NCI-H526 treated with DMSO at 0.1 percent for 48 hours (cell line): ENCODE measurements at places on chromosomes 3 and 15.

DNA sequence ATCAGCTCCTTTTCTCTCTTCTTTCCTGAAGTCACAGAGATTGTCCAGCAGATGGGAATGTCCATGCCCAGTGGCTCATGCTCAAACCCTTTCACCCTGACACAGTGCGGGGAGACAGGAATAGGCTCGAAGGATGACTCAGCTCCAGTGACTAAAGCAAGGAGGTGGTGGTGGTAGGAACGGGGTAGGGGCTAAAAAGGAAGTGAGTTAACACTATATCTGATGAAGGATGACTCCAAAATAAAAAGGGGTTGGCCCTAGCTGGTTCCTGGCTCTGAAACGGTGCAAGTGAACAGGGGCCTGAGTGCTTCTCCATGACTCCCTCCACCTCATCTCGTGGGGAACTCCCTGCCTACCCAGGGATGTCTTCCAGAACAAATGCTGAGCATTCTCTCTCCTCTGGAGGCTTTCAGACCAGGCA, 167.4 kb upstream of the LPP start:
- DNase-seq: no peak

- DNase-seq: no peak
Measured at GRCh38 chr3:129483870-129484269, 43.8 kb downstream of the IFT122 start.

- DNase-seq: no peak
Measured at GRCh38 chr3:100695696-100696095, 13.6 kb upstream of the TFG start.

DNA sequence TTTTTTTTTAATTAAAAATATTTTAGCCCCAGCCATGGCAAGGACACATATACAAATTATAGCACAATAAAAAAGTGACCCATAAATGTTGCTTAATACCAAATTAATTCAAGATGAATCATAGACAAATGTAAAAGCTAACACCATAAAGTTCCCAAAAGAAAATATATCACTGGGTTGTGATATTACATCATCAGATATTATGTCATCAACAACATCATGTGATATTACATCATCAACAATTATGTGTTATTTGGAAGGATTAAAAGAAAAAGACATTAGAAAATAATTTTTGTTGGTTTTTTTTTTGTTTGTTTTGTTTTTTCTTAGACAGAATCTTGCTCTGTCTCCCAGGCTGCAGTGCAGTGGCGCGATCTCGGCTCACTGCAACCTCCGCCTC, 34.5 kb upstream of the ABHD10 start:
- no peak for DNase-seq

DNA sequence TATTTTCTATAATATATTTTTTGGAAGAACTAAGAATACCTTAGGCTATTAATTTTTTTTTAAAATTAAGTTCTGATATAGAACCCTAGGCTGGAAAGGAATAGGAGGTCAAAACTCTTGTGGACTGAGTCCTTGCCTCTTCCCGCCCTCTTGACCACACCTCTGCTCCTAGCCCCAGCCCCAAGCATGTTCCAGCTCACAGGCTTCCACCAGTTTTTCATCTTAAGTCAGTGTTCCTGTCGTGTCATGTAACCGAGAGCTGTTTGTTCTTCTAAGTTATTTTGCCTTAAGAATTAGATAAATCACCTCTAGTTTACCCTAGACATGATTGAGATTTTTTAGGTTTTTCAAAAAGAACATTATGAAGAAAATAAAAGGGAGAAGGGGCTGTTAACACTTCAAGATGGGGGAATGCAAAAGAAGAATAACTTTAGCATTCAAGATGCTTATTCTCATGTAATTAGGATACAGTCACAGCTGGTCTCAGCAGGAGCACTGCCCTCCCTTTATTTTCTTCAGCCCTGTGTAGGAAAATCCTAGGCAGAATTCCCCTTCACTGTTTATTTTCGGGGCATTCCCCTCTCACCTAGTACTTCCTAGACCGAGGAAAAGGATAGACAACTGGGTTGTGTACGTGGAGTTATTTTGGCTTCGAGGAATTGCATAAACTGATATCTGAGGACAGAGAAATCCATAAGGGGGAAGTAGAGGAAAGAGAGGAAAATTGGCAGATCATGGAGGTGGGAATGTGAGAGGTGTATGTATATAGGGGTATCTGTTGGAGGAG, 110.2 kb downstream of the CMSS1 start:
- no peak for DNase-seq
